Ovary (tissue), 10 donors: ENCODE measurements at places on chromosomes 2 and 18.

GRCh38 chr2:214311031-214311533, 99.8 kb upstream of the VWC2L start:
- no peak for DNase-seq

- DNase-seq: no peak
Measured at GRCh38 chr18:69935319-69936190, 12.1 kb downstream of the CD226 start.

DNA sequence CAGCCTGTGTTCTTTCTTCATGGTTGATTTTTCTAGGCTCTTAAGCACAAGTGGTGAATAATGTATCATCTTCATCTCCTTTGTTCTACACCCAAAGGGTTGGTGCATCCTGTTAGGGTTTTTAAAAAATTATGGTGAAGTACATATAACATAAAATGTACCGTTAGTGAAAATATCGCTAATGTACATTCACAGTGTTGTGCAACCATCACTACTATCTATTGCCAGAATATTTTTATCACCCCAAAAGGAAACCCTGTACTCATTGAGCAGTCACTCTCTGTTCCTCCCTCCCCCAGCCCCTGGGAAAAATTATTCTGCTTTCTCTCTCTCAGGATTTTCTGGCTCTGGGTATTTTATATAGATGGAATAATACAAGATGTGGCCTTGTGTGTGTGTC, 98.5 kb downstream of the PRKCE start:
- DNase-seq: no peak

GRCh38 chr2:9430316-9431293, 7.2 kb downstream of the CPSF3 start:
- DNase-seq: no peak

GRCh38 chr2:19702267-19702666, 199.5 kb downstream of the TTC32 start:
- DNase-seq: no peak

GRCh38 chr2:37851828-37852584, 73.1 kb upstream of the RMDN2 start:
- no peak for DNase-seq

GRCh38 chr18:80228051-80228848, 19.1 kb downstream of the PARD6G start:
- no peak for DNase-seq

GRCh38 chr2:136375017-136375901, 257.3 kb upstream of the CXCR4 start:
- DNase-seq: no peak
